Activated CD8-positive, alpha-beta memory T cell treated with anti-CD3 and anti-CD28 coated beads, Interleukin-2, amount 10 ng/mL, durations not matched to agents 7 days and 5 days (primary cell): ENCODE measurements at places on chromosomes 6 and 20.

DNA sequence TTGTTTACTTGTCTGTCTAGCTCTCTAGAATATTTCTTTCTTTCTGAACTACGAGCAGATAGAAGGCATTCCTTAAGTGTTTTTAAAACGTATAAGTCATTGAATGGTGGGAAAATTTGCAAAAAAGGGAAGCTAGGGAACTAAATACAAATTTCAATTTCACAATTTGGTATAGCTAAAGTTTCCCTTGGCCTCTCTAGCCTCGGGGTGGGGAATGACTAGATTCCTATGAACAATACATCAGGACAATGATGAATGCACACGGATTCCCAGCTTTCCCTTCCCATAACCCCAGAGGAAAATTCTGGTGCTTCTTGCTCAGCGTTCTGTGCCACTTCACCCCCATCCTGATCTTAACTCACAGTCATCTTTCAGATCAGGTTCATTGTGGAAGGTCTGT lies 113.3 kb upstream of the ASF1A start:
- no peak for DNase-seq

DNA sequence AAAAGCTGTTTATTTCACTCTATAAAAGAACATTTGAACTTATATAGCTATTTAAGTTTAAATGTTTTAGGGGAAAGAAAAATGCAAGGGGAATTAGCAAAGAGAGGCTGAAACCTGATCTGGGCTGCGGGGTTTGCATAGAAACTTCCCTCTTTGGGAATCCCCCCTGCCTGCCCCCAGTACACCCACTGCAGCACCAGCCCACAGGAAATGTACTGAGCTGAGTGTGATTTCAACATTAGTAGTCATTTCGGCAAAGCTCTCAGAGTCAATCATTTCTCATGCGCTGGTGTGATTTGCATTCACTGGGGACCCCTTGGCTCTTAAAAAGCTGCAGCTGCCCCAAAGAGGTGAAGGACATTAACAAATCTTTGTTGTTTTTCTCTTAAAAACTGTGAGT lies 859.4 kb downstream of the MAFB start:
- DNase-seq: no peak

GRCh38 chr20:59165396-59165795 lies 1.8 kb downstream of the ZNF831 start:
- DNase-seq: peak; percentile 46

GRCh38 chr6:5590187-5590586 lies 328.9 kb downstream of the FARS2 start:
- no peak for DNase-seq
